ENCODE measurements at places on chromosomes 3 and 15. TPM values are rescaled to one million over a fixed set of nuclear protein-coding genes. Genes with fewer than 3 reads are reported as not detected.

DNA sequence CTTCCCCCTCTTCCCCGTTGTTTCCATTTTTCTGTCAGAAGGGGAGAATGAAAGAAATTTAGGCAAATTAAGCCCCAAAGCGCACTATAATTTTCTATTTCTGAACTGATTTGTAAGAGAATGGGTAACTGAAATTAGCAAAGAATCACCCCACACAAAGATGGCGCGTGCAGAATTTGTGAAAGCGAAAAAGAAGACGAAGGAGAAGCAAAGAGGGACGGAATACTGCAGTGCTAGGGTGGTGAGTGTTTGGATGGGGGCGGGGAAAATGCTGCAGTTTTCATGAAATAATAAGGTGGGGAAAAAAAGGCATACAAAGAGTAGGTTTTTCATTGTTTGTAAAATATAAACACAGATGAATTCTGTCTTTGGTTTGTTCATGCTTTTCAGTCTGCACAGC lies 4.6 kb upstream of the CTNNB1 start:
- no peaks in the 10 kb centered on the region for H3K36me3 ChIP-seq
- no peak for DNase-seq
- H3K27me3 ChIP-seq: no peaks in the 10 kb centered on the region
- H3K27ac ChIP-seq: no peak overlapping the region
- H3K4me1 ChIP-seq: peaks cover 5% of the 10 kb centered on the region
- no peak overlapping the region for H3K4me3 ChIP-seq

- no peak for DNase-seq
- peaks cover 5% of the 10 kb centered on the region for H3K4me1 ChIP-seq
- H3K27ac ChIP-seq: no peak overlapping the region
- H3K27me3 ChIP-seq: no peaks in the 10 kb centered on the region
Measured at GRCh38 chr3:70097084-70097483, 97.6 kb downstream of the SAMMSON start.

GRCh38 chr15:88255484-88256278 lies 858 bp downstream of the NTRK3 start:
- H3K4me1 ChIP-seq: peaks cover 33% of the 10 kb centered on the region
- H3K27ac ChIP-seq: no peak overlapping the region
- peaks cover 38% of the 10 kb centered on the region for H3K27me3 ChIP-seq
- peak overlapping the region; percentile 45 for H3K4me3 ChIP-seq
- H3K36me3 ChIP-seq: no peaks in the 10 kb centered on the region
- no peak for DNase-seq

DNA sequence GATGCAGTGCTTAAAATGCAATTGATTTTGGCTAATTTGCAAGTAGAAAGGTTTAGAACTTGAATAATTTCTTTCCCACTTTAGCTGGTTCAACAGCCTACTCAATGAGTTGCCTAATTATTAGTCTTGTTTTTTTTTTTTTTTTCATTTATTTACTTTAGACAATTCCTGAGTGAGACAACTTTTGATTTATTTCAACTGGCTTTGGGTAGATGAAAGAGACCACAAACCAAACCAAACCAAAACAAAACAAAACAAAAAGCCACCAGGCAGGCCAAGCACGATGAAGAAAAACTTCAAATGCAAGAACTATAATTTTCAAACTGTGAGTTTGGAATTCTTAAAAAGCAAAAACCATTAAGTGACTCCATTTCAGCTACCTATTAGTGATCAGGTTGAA lies 469.9 kb downstream of the GBE1 start:
- H3K36me3 ChIP-seq: no peaks in the 10 kb centered on the region
- H3K27me3 ChIP-seq: no peaks in the 10 kb centered on the region
- H3K4me3 ChIP-seq: no peak overlapping the region

- H3K4me3 ChIP-seq: no peak overlapping the region
- H3K4me1 ChIP-seq: peaks cover 68% of the 10 kb centered on the region
- no peak for DNase-seq
- no peaks in the 10 kb centered on the region for H3K27me3 ChIP-seq
Measured at GRCh38 chr3:64143409-64144130, 81.7 kb downstream of the PRICKLE2 start.

ZCWPW2 gene
- total RNA-seq: 2.2 TPM

ADAMTS9 gene
- 45.3 TPM for total RNA-seq

ZNF860 gene
- total RNA-seq: under 0.01 TPM
